Muscle of leg (tissue), 16 donors: ENCODE measurements at places on chromosomes 12 and 14. TPM values are rescaled to one million over a fixed set of nuclear protein-coding genes. Genes with fewer than 3 reads are reported as not detected.

The C14orf180 gene
- total RNA-seq, result 18.8 TPM

The KRT86 gene
- 0.04 TPM for total RNA-seq

The PMCH gene
- not detected for total RNA-seq

GRCh38 chr14:32012062-32012461 is 65.0 kb upstream of the ARHGAP5 start:
- H3K36me3 ChIP-seq, result no peaks in the 10 kb centered on the region
- no peak overlapping the region for H3K27ac ChIP-seq
- H3K4me1 ChIP-seq, result no peaks in the 10 kb centered on the region
- DNase-seq, result no peak
- no peaks in the 10 kb centered on the region for H3K27me3 ChIP-seq
- H3K4me3 ChIP-seq, result no peak overlapping the region

DNA sequence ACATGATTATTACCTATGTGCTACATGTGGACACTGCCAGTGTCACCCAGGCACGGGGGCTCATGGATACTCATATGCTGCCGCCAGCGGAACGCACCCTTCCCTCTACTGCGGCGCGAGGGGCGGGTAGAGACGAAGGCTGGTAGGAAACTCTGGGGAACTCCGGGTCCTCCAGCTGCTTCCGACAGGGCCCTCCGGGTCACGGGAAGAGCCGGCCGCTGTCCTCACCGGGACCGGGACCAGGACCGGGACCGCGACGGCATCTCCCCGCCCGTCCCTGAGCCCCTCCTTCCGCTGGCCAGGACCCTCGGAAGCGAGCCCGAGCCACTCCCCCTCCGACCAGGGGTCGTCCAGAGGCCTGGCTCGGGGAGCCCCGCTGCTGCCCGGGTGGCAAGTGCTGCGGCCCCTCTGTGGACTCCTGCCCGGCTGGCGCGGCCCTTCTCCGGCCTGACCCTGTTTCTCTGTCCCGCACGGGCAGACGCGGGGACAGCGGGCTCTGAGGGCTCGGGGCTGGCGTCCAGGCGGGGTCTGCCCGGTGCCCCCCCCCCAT is 209.6 kb downstream of the ADGRD1 start:
- H3K27ac ChIP-seq, result no peak overlapping the region
- peaks cover 10% of the 10 kb centered on the region for H3K27me3 ChIP-seq

- no peak overlapping the region for H3K4me3 ChIP-seq
- no peaks in the 10 kb centered on the region for H3K36me3 ChIP-seq
- DNase-seq, result no peak
- no peaks in the 10 kb centered on the region for H3K4me1 ChIP-seq
- H3K27me3 ChIP-seq, result no peaks in the 10 kb centered on the region
- H3K27ac ChIP-seq, result no peak overlapping the region
Measured at GRCh38 chr12:10960211-10960610, 21.1 kb upstream of the TAS2R14 start.
